ENCODE measurements at places on chromosomes 5 and 9.

DNA sequence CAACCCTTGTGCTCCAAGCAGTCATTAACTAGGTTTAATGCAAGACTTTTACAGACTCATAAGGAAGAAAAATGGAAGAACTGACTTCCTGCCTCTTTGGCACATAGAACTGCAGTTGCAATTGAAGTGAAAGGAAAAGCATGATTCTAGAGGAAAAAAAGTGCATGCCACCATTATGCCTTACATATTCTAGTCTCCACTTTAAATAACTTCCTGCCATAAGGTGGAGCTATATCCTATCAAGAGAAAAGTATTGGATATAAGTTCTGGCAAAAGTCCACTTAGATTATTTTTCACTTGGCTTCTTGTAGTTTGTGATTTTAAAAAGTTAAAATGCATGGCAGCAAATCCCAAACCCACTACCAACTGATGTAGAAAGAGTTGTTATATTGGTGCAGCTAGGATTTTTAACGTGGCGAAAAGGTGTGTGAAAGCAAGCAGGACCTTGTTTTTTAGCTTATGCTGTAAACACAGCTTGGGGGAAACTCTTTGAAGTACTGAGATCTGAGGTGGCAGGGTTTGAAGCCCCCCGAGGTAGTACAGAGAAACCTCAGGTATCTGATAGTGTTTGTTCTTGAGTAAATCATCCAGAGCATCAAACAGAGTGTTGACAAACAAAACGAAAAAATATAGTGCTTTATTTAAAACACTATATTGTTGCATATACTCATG lies 117.9 kb downstream of the ANXA1 start:
- no peak for DNase-seq

GRCh38 chr5:68433526-68433922 lies 218.0 kb downstream of the PIK3R1 start:
- no peak for DNase-seq

DNA sequence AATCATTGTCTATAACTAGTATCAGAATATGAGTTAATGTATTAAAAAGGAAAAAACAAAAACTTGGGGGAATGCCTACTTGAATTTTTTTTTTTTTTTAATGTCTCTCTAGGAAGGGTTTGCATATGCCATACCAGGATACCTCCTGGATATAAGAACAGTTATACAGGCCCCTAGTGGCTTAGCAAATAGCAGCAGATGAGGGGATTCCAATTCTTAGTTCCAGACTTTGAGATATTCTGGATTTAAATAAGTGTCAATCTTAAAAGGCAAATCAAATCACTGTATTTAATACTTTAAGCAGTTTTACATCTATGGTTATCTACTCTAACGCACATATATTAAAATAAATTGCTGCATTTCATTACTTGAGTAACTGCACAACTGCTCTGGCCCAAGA lies 1055.5 kb upstream of the DMAC1 start:
- DNase-seq: no peak

DNA sequence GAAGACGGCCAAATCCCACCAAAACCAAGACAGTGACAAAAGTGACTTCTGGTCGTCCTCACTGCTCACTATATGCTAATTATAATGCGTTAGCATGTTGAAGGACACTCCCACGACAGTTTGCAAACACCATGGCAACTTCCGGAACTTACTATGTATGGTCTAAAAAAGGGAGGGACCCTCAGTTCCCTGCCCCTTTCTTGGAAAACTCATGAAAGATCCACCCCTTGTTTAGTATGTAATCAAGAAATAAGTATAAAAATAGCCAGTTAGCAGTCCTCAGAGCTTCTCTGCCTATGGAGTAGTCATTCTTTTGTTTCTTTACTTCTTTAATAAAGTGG lies 9.5 kb downstream of the FCN2 start:
- DNase-seq: no peak

GRCh38 chr5:140266471-140267200 lies 36.3 kb downstream of the PFDN1 start:
- no peak for DNase-seq

DNA sequence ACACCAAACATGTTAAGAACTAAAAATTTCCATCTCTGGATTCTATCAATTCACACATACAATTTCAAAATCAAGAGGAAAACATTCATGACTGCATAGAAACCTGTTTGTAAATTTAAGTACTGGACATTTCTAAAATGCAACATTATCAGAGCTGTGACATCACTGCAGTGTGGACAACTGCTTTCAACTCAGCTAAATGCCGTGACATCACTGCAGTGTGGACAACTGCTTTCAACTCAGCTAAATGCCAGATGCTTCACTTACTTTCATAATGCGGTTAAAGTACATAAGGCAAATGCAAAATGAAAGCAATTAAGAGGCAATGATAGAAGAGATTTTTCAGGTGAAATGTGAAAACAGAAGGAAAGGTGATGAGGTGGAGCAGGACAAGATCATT lies 161.5 kb downstream of the ARL15 start:
- DNase-seq: no peak

GRCh38 chr9:21919377-21920362 lies 74.5 kb downstream of the CDKN2A start:
- DNase-seq: no peak

DNA sequence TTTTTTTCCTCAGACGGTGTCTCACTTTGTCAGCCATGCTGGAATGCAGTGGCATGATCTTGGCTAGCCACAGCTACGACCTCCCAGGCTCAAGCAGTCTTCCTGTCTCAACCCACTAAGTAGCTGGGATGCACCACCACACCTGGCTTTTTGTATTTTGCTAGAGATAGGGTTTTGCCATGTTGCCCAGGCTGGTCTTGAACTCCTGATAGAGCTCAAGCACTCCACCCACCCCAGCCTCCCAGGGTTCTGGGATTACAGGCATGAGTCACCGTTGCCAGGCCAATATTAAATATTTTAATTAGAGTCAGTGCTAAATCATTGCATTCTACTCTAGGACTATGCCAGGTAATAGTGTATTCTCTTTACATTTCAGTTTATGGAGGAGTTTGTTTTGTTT lies 41.5 kb downstream of the UBE2R2 start:
- DNase-seq: no peak

DNA sequence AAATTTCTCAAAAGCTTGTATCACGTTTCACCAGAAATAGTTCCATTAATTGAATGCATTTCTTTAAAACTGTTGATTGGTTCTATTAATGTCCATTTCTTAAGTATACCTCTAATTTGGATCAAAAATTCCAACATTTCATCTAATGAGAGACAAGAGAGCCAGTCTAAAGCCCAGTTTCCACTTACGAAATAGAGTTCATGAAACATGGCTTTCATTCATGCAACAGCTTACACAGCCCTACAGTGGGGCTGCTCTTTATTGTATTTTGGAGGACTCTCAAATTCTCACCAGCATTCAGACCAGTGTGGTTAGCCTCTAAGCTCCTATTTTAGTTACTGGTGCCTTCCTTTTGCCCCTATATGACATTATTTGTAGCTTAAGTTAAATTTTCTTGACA lies 566.9 kb upstream of the RGMB start:
- DNase-seq: no peak

- DNase-seq: no peak
These were observed 113.0 kb downstream of the PAM start for GRCh38 chr5:102867992-102868662.

DNA sequence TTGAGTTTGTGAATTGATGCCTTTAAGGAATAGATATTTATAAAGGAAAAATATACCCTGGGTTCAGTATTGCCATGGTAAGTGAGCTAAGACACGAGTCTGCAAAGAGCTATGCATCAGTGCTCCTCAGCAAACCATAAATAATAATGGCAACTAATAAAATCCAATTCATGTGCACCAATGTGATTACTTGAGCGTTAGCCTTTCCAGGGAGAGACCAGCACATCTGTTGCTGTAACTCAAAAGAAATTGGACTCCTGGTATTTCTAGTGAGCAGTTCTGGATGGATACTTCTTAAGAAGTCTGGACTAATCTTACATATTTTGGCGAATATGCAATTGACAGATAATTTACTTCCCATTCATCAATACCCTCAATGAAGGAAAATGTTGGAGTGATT lies 373.3 kb downstream of the ARHGEF28 start:
- DNase-seq: no peak

- peak; percentile 10 for DNase-seq
These were observed 186.7 kb downstream of the PDZD2 start for GRCh38 chr5:31825518-31826068.

DNA sequence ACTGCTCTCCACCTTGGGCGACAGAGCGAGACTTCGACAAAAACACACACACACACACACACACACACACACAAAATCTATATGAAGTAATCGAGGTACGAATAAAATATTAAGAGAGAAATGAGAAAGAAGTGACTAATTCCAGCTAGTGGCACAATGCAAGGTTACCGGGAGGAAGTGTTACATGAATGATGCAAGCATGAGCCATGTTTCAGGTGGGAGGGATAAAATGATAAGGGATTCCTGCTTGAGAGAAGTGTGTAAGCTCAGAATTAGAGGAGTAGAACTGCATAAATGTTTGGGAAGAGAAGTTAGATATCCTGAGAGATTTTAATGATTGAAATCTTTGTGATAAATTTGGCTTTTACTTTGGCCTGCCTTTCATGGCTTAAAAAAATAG lies 18.8 kb downstream of the HAPLN1 start:
- no peak for DNase-seq

GRCh38 chr9:106643211-106643930 lies 219.6 kb upstream of the ZNF462 start:
- DNase-seq: no peak

DNA sequence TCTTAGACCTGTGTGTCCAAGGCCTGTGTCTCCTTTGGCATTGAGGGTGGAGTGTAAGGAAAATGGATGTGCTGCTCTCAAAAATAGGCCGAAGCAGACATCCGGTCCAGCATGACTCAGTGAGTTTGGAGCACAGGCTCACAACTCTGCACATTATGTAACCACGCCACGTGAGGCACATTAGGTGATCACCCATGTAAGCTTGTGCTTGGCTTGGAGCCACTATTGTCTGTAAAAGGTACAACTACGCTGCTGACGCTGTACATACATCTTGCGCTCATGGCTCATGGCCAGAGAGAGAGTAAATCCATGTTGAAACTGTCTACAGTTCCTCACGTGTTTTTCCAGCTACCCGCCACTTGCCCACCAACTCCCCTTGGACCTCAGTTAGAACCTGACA lies 177.5 kb downstream of the PDE4D start:
- no peak for DNase-seq

DNA sequence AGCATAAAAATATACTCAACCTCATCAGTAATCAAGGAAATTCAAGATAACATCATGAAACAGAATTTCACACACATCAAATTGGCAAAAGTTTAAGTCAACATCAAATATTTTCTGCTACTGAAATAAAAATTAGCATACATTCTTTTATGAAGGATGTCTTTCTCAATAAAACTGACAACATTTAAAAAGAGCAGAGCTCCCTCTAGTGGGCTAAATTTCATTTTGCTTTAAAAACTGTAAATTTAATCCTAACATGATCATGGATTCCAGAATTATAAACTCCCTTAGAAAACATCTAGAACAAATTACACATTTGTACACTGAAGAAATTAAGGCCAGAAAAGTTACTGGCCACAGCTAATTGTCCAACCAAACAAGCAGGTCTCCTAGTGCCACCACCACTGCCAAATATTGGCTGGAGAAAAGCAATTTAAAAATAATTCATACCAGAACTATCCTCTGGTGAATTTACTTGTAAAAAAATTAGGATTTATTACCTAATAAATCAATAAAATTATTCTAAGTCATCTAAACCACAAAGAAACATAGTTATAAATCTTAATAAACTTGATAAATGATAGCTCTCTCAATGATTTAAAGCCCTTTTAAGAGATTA lies 31.2 kb downstream of the DEPDC1B start:
- no peak for DNase-seq

- no peak for DNase-seq
These were observed 218.5 kb downstream of the RANBP17 start for GRCh38 chr5:171080186-171080938.

DNA sequence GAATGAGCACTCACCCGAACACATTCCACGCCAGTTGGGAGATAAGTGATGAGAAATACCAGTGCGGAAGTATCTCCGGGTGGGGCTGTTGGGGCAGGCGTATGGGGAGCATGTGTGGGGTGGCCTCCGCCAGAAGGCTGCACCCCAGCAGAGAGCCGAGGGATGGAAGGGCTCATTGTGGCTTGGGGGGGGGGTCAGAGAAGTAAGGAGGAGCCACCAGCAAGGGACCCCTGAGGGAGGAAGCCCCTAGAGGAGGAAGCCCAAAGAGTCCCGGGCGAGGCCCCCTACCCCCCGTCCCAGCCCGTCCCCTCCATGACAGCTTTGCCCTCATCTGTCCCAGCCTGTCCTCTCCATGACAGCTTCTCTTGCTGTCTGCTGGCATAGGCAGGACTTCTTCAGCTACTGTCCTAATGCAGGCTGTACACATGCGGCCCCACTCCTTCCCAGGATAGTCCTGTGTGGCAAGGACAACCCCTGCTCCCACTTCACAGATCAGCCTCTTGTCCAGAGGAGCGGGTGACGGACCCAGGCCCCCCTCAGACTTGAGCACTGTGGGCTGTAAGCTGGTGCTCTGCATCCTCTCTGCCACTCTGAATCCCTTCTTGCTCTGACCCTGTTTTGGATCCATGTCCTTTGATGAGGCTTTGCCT lies 239.6 kb downstream of the CACNA1B start:
- DNase-seq: no peak

DNA sequence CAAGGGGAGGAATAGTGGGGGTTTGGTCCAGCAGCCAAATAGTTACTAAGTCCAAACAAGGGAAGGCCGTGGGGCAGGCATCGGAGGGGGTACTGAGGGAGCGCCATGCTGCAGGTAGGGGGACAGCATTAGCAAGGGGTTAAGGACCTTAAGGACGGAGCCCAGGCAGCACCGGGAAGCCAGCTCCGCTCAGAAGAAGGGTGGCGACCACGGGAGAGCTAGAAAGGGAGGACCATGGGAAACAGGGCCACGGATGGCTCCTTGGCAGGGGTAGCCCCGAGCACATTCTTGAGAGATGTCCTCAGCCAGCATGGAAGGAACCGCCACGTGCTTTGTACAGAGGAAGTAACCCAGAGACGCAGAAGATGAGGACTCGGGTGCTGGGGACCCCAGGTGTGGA lies 76.2 kb upstream of the STXBP1 start:
- DNase-seq: no peak

GRCh38 chr9:114107286-114108001 lies 8.4 kb upstream of the KIF12 start:
- no peak for DNase-seq

DNA sequence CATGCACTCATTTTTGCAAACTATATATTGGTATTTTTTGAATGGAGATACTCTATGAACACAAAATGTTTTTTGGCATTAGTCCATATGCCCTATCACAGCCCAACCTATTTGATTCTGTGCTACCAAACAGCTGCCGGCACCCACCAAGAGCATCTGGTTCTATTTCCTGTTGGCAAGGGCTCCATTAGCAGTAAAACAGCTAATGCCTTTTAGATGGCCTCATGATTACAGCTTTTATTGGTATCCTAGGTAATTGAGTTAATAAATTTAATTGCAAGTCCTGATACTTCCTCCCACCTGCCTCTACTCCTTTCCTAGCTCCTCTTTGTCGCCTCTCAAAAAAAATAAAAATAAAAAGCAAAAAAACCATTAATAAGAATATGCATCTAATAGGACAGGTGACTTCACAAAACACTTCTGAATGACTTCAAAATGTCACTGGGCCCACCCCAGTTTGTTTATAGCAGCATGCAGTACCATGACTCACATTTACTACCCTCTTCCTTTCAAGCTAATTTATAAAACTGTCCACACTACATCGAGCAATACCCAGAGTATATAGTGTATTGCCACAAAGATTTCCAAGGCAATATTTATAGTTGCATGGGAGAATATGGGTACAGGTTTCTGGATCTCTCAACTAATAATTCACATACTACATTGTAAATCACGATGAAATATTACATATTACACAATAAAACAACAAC lies 620.4 kb downstream of the SLCO4C1 start:
- no peak for DNase-seq

GRCh38 chr9:88266416-88266815 lies 121.8 kb upstream of the SPIN1 start:
- no peak for DNase-seq

All from stimulated activated CD4-positive, alpha-beta T cell treated with anti-CD3 and anti-CD28 coated beads, Interleukin-12 subunit alpha, Interleukin-12 subunit beta, amount 100 ng/mL, for 4 hours (primary cell).